ENCODE measurements at places on chromosomes 1 and 21.

DNA sequence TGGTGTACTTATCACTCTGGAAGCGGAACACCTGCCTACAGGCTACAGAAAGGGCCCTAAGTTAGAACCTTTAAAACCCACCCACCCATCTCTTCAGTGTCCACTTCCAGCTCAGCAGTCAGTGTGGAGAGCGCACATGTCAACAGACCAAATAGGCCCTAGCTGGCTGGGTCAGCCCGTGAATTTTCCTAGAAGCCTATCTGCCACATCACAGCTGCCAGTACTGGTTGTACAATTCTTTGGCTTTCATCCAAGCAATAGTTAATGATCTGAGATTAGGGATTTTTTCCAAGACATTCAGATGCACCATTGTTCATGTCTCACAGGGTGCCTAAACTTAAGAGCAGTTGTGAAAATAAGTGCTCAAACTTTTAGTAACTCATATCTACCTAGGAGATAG, 197.1 kb downstream of the KCNK2 start:
- DNase-seq: no peak

GRCh38 chr21:24781146-24781545, 826.1 kb downstream of the MRPL39 start:
- DNase-seq: no peak

DNA sequence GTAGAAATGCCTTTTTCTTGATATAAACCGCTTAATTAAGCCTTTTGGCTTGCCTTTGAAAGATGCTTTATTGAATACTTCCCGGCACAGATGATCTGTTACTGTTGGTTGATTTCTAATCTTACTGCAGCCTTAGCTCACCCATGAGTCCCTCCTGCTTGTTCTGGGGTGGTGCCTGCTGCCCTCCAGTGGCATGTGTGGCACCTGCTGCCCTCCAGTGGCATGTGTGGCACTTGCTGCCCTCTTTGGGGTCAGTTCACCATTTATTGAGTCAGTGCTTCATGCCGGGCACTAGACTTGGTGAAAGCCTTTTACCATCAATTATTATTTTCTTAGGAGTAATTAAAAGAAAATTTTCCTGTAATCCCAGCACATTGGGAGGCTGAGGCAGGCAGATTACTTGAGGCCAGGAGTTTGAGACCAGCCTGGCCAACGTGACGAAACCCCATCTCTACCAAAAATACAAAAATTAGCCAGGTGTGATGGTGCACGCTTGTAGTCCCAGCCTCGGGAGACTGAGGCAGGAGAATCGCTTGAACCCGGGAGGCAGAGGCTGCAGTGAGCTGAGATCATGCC, 54.3 kb downstream of the ADARB1 start:
- peak; percentile 56 for DNase-seq

DNA sequence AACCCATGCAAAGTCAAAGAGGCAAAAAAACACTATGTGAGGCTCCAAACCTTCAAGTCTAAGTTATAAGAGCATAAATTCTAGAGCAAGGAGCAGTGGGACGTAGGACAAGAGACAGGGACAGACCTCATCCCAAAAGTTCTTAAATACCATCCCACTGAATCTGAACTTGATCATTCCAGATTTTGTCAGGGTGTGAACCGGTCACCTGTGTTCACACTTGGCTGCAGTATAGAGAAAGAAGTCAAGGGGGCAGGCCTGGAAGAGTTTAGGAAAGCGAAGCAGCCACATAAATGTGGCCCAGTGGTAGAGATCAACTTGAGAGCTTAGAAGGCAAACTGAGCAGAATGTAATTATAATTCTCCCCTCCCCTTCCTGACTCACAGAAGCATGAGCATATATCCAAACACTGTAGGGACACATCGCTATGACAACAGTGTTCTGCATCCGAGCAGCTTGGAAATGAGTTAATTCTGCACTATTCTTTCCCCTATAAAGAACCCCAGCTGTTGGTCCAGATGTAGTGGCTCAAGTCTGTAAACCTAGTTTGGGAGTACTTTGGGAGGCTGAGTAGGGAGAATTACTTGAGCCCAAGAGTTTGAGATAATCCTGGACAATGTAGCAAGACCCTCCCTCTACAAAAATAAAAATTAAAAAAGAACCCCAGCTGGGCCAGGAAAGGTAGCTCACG, 2.7 kb downstream of the AKR7A2 start:
- DNase-seq: no peak

GRCh38 chr1:97506368-97506767, 414.5 kb downstream of the DPYD start:
- DNase-seq: no peak

DNA sequence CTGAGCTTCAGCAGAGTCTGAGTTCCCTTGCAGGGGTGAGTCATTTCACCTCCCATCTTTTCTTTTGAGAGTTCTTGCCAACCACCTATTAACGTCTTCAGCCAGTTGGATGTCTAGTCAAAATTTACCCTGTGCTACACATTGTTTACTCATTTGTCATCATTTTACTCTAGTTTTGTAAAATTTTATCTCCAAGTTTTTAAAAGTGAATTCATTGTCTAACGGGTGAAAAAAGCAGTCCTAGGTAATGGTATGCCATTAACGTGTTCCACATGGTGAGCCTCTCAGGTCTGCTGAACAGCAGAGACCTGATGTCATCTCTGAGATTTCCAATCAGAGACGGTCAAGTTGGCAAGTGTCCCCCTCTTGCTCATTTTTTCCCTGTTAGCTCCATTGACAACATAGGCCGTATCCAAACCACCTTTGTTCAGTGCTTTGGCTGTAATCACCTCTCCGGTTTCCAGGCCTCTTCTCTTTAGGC, 85.4 kb downstream of the TBX15 start:
- DNase-seq: no peak

DNA sequence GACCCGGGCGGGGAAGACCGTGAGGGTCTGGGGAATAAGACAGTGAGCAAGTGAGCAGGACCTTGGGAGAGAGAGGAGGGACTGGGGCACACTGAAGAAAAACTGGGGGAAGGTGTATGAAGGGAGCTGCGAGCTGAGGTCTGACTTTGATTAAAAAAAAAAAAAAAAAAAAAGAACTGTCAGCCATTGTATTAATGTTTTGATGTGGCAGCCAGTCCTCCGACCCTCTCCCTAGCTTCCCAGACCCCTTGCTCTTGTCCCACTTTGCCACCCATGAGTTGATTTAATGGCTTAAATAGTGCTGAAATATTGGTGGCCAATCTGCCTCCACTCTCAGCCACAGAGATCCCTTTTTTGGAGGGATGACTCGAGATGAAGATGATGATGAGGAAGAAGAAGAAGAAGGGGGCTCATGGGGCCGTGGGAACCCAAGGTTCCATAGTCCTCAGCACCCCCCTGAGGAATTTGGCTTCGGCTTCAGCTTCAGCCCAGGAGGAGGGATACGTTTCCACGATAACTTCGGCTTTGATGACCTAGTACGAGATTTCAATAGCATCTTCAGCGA, 652 bp downstream of the HAX1 start:
- DNase-seq: no peak

DNA sequence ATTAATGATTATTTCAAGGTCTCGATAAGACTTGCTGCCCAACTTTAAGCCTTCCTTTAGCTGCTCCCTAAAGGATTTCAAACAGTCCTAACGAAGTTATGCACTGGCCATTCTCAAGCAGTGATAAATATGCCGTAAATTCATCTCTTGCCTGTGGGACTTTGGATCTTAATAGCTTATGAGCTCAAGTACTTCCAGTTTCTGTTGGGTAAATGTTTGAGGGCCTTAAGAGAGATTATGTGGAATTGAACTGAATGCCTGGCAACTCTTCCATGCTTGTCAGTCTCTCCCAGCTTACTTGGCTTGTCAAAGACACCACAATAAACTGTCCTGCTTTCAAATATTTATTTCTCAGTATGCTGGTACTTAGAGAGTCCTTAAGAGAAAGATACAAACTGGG, 3.5 kb upstream of the OR10J4 start:
- no peak for DNase-seq

GRCh38 chr1:239587066-239587465, 200.7 kb downstream of the CHRM3 start:
- peak; percentile 52 for DNase-seq

GRCh38 chr1:156124557-156125483, 10.3 kb downstream of the LMNA start:
- no peak for DNase-seq

DNA sequence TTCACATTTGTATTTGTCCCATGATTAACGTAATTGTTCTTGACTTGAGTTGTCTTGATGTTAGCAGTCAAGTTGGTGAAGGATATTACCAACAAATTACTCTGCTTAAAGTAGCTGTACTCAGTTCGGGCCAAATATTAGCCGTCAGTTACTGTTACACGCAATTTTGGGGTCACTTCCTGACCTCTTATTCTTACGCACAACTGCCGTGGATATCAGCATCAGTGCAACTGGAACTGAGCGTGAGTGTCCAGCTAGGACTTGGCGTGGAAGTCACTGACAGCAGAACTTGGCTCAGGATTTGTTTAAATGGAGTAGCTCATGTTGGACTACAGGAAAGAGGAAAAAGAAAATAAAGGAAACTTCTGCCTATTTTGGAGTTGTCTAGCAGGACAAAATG, 56.4 kb downstream of the ADAMTS1 start:
- DNase-seq: no peak

DNA sequence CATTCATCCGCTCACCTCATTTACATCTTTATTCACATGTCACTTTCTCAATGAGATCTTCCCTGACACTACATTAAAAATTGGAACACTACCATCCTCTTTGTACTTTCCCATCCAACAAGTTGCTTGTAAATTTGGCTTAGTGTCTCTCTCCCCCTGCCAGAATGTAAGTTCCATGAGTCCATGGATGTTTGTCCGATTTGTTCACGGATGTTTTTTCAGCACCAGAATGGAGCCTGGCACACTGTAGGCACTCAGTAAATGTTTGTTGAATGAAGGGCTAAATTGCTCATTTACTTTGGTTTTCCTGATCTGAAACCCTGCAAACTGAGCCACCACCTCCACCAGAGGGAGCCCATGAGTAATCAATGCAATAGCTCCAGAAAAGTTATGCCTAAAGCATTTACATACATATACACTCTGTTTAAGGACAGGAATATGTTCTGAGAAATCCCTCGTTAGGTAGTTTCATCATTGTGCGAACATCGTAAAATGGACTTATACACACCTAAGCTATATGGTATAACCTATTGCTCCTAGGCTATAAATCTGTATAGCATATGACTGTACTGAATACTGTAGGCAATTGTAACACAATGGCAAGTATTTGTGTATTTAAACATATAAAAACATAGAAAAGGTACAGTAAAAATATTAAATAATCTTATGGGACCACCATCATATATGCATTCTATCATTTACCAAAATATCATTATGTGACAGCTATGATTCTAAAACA, 2.8 kb upstream of the EYA3 start:
- DNase-seq: peak; percentile 82

- DNase-seq: no peak
Measured at GRCh38 chr1:2593251-2593878, 6.8 kb downstream of the PRXL2B start.

GRCh38 chr1:40204856-40205255, 42.9 kb upstream of the TMCO2 start:
- DNase-seq: no peak

GRCh38 chr1:218620956-218621355, 275.8 kb downstream of the TGFB2 start:
- no peak for DNase-seq

GRCh38 chr1:208088319-208088718, 155.9 kb downstream of the PLXNA2 start:
- no peak for DNase-seq

GRCh38 chr1:200323856-200324400, 85.9 kb downstream of the ZNF281 start:
- DNase-seq: no peak

DNA sequence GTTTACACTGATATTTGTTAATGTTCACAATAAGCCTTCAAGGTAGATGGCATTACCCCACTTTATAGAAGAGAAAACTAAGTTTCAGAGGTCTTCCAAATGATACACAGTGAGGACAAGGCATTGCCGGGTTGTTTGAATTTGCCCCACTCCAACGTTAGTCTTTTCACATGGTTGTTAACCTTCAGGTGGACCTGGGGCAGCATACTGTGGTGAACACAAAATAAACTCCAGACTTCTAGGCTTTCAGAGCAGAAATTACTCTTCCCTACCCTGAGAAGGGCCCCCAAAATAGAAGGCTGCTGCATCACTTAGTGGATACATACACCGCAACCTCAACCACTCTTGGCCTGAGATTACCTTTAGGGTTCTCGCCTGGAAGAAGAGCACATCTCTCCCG, 3.4 kb upstream of the KHDRBS1 start:
- DNase-seq: no peak

GRCh38 chr1:214076708-214077065, 88.9 kb downstream of the PROX1 start:
- no peak for DNase-seq

GRCh38 chr1:36094621-36095061, 5.9 kb downstream of the ADPRS start:
- DNase-seq: no peak

DNA sequence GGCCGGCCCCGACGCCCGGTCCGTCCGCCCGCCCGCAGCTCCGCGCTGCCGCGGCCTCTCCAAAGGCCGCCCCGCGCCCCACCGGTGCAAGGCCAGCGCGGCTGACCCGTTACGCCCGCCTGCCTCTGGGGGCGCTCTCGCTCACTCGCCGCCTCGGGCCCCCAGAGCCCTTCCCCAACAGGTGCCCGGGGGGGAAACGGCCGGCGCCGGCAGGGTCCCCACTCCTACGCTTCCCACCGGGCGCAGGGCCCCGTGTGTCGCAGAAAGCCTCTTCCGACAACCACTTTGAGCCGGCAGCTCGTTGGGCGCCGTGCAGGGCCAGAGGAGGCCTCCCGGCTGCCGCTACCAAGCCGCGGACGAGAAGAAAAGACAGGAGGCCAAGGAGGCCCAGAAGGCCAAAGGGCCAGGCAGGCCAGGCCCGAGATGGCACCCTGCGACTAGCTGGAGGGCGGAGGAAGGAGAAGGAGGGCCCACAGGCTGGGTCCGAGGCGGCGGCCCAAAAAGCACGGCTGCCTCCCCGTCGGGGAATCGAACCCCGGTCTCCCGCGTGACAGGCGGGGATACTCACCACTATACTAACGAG, 64.9 kb upstream of the FCGR2A start:
- DNase-seq: peak; percentile 76

DNA sequence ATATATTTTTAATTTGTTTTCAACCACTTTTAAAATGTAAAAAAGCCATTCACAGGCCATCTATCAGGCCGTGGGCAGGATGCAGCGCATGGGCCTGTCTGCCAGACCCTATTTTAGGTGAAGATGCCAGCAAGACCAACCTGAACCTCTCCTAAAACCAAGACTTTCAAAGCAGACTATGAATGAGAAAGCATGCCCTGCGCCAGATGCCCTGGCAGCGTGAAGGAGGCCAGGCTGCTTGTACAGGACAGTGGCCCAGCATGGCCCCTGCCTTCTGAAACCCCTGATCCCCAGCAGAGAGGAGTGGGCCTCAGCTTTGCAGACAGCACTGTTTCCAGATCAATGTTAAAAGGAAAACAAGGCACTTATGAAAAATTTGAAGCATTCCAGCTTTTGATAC, 31.6 kb downstream of the WDR4 start:
- DNase-seq: no peak

- no peak for DNase-seq
Measured at GRCh38 chr1:233085566-233085965, 135.2 kb downstream of the NTPCR start.

- no peak for DNase-seq
Measured at GRCh38 chr21:34072145-34073031, 990 bp upstream of the MRPS6 start.

GRCh38 chr1:7628273-7628672, 142.8 kb upstream of the VAMP3 start:
- DNase-seq: no peak

GRCh38 chr1:150237746-150238145, 1.8 kb upstream of the ANP32E start:
- DNase-seq: no peak
